ENCODE measurements at places on chromosomes 7 and 10.

GRCh38 chr10:110914431-110914830 lies 4.5 kb downstream of the BBIP1 start:
- no peak for DNase-seq

GRCh38 chr7:96304573-96304972 lies 17.3 kb downstream of the SLC25A13 start:
- no peak for DNase-seq

GRCh38 chr7:1563981-1564602 lies 5.7 kb downstream of the PSMG3 start:
- DNase-seq, result no peak

DNA sequence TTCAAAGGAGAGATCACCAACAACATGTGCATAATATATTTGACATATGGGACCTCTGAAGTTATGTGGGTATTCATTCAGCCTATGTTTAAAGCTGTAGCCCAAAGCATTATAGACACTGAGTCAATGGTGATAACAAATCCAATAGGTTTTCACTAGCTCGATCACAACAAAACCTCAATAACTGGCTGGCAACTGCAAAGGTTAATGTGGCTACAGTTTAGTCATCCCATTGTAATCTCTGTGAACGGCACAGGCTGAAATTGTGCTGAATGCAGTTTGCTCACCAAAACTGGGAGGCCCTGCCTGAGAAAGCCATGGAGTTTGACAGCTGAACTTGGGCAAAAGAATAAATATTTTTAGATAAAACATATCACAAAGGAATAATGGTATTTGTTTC lies 152.4 kb upstream of the ADO start:
- no peak for DNase-seq

- no peak for DNase-seq
Measured at GRCh38 chr7:130227883-130228575, 20.4 kb downstream of the SSMEM1 start.

DNA sequence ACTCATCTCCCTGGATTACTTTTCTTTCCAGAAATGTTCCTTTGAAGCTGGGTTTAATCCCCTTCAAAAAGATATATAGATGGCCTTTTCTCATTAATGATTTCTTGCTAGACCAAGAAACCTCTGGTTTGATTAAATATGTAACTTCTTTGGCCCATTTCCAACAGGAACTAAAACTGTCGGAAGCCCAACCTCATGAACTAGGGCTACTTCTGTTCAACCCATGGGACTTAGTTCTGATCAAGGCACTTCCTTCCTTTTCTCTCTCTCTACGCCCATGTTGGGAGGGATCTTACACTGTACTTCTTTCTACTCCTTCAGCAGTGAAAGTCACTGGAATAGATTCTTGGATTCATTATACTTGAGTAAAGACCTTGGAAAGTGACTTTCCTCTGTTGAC lies 83.6 kb downstream of the TMEM106B start:
- DNase-seq, result no peak

GRCh38 chr10:78260141-78260540 lies 226.5 kb downstream of the RPS24 start:
- DNase-seq, result no peak

DNA sequence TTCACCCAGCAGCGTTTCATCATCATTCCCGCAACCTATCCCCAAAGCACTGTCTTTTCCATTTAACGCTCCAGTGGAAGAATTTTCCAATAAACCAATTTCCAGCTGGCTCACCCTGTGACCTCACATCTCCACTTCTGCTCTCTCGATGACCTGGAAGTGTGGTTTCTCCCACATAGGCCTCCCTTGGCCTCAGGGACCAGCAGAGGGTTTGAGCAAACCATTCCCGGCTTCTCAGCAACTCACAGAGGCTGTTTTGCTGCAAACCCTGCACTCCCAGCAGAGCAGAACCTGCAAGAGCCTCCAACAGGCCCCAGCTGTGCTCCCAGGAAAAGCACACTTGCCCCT lies 523.0 kb upstream of the FOXK1 start:
- no peak for DNase-seq

Data from T-helper 2 cell (primary cell).